ENCODE measurements at places on chromosomes 12 and 14. TPM values are rescaled to one million over a fixed set of nuclear protein-coding genes. Genes with fewer than 3 reads are reported as not detected.

The SLC7A8 gene
- total RNA-seq: 1.8 TPM

DNA sequence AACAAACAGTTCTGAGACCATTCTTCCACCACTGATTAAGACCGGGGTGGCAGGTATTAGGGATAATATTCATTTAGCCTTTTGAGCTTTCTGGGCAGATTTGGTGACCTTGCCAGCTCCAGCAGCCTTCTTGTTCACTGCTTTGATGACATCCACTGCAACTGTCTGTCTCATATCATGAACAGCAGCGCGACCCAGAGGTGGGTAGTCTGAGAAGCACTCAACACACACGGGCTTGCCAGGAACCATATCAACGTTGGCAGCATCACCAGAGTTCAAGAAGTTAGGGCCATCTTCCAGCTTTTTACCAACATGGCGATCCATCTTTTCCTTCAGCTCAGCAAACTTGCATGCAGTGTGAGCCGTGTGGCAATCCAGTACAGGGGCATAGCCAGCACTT is 16.9 kb downstream of the AEBP2 start:
- no peak for DNase-seq

- no peak for DNase-seq
These were observed 11.5 kb downstream of the ALG10 start for GRCh38 chr12:34033628-34034296.

DNA sequence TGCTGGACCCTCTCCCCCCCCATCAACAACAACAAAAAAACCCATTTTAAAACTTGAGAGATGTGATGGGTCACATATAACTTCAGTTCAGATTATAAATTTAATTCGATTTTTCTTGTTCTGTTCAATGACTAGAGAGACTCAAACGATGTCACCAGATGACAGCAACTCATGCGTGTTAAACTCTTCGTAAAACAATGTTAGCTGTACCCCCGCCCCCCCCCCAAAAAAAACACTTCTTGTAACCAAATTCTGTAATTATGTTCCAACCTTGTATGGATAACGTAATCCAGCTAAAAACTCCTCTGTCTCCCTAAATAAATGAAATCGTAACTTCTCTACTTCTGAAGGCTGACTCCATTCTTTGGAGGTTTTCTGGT is 614 bp upstream of the NACA start:
- no peak for DNase-seq

DNA sequence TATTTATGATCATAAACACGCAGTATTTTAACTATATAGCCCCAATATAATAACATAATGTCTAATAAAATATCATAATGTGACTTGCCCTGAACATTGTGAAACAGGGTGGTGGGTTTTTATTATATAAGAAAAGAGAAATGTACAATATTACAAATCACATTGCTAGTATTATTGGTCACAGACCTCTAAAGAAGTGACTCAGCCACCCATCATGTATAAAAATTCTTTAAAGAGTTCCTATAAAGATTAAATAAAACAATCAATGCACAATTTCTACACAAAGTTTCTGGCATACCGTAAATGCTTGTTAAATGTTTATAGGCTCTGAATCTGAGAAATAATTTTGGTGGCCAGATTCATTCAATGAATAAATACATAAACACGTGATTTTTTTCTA is 28.9 kb downstream of the ABCC9 start:
- no peak for DNase-seq

- no peak for DNase-seq
These were observed 299.7 kb downstream of the ERC1 start for GRCh38 chr12:1290716-1291115.

GRCh38 chr12:59453475-59453874 is 142.4 kb upstream of the SLC16A7 start:
- DNase-seq: no peak

GRCh38 chr12:31210541-31210940 is 115.4 kb downstream of the SINHCAF start:
- no peak for DNase-seq

- no peak for DNase-seq
These were observed 46.0 kb downstream of the SH2B3 start for GRCh38 chr12:111451649-111452129.

DNA sequence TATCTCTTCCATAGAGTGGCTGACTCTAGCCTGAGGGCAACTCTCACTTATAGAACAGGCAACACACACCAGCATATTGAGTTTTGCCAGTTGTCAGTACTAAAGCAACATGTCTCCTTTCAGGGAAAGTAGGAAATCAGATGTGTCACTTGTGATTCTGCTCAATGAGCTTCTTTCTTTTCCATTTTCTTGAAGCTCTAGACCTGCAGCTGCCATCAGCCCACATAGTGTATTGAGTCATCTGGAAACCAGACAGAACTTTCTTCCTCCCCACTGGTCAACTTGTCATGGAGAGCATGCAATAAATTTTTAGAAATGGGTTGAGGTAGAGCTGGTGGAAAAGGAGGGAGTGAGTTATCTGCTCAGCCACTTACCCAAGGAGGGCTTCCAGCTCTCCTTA is 209.0 kb upstream of the PLEKHG7 start:
- no peak for DNase-seq

The SLC17A8 gene
- not detected for total RNA-seq

- DNase-seq: no peak
These were observed 91.3 kb upstream of the USP44 start for GRCh38 chr12:95642583-95642982.

DNA sequence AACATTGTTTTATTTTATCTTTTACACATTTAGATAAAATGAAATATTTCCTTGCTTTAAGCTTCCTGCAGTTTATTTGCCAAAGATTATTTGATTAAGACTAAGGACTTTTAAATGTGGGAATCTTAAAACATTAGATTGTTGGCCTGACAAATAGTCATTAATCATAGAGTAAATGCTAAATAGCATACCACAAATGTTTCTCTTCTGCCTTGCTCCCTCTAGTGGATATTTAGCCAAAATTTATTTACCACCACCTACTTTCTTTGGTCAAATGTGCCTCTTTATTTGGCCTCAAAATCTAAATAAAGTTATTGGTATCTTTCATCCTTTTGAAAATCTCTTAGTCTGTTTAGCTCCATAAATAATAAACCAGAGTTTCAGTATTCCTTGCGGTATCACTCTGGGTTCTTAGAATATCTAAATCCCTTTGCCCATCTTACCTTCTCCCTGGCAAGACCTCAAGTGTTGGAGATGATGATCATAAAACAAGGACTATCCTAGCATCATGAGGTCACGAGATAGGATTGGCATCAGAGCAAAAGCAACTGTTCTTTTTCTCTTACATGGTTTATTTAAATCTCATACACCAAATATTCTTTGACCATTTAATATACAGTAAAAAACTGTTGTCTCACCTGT is 150.6 kb upstream of the AEBP2 start:
- DNase-seq: no peak
